Stimulated activated CD8-positive, alpha-beta memory T cell treated with anti-CD3 and anti-CD28 coated beads, Interleukin-4, amount 100 ng/mL, for 48 hours (primary cell): ENCODE measurements at places on chromosomes 6 and 20.

GRCh38 chr6:166626177-166627032, 646 bp downstream of the RPS6KA2 start:
- peak; percentile 48 for DNase-seq

DNA sequence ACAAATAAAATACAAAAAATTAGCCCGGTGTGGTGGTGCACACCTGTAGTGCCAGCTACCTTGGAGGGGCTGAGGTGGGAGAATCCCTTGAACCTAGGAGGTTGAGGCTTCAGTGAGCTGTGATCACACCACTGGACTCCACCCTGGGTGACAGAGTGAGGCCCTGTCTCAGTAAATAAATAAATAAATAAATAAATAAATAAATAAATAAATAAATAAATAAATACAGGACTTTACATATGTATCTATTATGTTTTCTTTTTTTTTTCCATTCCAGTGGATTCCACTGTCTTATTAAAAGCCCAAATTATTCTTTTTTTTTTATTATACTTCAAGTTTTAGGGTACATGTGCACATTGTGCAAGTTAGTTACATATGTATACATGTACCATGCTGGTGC, 41.1 kb upstream of the ENPP5 start:
- no peak for DNase-seq

DNA sequence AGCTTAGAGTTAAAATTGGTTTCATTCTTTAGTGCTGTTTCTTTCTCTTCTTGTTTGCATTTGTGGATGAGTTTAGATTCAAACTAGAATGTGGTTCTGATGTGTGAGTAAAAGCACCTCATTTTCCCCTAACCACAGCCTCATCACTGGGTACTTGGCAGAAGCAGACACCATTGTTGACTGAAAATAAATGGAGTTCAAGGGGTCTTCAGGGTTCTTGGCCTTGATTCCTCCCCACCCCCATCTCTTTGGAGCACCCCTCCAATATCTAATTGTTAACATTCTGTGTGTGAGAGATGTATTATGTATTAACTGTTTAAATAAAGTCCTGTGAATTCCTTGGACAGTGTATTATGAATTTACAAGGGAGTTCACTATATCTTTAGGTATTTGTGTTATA, 59.6 kb downstream of the JARID2 start:
- no peak for DNase-seq

- DNase-seq = no peak
These were observed 862.7 kb upstream of the FLRT3 start for GRCh38 chr20:15200147-15200565.

- DNase-seq = no peak
These were observed 46.1 kb downstream of the MYH7B start for GRCh38 chr20:35001596-35002362.

DNA sequence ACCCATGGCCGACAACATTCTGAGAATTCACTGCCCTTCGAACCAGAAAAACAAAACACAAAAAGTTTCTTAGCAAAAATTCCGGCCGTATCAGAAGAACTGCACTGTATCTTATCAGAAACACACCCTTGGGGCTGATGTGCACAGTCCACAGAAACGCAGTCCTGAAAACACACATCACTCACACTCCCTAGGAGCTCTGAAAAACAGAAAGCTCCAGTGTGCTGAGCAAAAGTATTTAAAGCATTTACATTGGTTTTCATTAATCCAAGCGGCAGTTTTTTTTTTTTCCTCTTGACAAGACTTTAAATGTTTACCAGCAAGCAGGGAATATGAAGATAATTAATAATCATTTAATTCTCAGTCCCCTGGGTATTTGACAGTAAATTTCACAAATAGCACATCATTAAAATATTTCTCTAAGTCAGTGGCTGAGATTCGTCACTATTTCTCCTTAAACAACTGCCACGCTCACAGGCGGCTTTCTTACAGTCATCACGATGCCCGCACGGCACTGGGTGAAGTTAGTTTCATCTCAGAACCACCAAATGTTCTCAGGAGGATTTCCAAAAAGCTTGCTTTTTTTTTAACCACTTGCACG, 13.3 kb downstream of the NFATC2 start:
- peak; percentile 76 for DNase-seq

- no peak for DNase-seq
These were observed 25.4 kb downstream of the DIDO1 start for GRCh38 chr20:62900692-62901584.
